ENCODE measurements at places on chromosomes 13 and 19.

DNA sequence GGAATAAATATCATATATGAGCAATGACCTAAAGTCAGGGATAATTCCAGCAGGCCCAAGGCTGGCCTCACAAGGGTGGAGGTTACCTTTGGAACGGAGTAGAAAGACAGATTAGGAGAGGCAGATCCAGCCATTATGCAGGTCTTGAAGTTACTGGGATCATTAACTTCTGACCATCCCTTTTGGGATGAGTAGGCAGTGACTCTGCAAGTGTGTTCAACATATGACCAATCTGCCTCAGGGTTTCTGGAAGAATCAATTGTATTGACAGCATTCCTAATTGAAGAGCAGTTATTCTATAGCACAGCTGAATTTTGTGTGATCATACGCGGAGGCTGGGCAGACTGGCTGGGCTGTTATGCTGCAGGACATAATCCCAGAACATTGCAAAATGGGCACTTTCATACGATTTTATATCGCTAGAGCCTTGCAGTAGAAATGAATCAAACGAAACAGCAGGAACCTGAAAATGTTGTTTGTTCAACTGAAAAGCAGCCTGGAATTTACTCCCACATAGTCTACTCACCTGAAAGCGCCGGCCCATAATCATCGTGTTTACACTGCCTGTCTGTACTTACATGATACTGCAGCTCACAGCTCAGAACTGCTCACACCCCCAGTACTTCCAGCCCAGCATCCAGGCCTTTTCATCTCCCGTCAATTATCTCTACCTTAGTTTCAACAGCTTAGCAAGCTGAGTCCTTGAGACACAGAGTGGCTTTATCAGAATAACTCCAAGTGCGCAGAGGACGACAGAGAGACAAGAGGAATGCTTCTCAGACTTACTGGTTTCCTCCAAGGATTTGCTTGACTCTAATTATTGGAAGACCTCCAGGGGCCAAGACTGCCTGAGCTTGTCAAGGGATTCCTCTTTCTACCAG, 556.1 kb downstream of the EFNB2 start:
- no peak for DNase-seq

GRCh38 chr19:44749994-44750393, 1.5 kb downstream of the BCL3 start:
- DNase-seq, result no peak

DNA sequence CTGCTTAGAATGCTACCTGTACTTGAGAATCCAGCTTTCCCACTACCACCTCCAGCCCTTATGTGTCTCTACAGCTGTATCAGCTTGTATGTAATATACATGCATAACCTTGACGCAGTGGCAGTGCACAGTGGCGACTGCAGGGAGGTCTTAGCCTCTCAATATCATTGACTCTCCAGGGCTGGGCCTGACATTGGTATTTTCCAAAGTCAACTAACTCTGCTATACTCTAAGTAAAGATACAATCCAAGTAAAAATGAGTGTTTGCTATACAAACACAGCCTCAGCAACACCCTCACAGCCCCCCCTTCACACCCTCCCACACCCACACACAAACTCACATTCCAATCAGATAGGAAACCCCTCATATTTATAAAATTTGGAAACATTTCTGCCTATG, 6.7 kb upstream of the UBL3 start:
- DNase-seq, result no peak

GRCh38 chr19:2986951-2987524, 9.7 kb downstream of the TLE6 start:
- no peak for DNase-seq

DNA sequence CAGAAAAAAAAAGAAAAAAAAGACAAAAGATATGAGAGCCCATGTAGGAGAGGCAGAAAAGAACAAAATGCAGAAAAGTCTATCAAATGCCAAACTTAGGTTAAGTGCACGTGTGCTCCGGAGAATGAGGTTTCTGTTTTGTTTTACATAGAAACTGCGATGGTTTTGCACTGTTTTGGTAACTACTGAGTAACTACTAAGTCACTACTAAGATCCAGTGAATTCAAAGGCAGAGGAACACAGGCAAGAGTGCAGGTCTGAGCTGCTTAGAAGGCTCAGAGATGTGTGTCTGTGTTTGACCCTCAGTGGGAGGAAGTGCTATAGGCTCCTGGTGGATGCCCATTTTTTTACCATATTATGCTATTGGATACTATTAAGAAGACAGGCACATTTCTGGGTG, 299.3 kb downstream of the NDFIP2 start:
- no peak for DNase-seq

Data from NCI-H446 (cell line).